ENCODE measurements at places on chromosomes 11 and 22.

DNA sequence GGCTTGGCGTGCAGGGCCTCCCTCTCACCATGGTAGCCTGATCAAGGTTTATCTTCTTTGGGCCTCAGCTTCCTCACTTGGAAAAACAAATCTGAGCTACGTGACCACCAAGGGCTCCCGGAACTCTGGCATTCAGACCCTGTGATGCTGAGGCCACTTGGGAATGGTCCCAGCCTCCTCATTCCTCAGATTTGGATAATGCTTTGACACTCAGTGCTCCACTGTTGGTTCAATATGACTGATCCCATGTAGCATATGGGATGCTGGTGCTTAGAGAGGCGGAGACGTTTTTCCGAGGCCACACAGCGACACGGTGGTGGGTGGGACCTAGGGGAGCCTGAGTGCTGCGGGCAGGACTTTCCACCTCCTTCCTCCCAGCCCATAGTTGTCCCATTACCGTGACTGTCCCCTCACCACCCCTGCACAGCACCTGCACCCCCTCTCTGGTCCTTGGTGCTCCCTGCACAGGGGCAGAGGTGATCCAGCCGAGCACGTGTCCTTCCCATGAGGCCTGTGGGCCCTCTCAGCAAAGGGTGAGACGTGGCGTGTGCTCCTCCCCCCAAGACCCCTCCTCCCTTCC is 23.1 kb downstream of the MB start:
- no peaks in the 10 kb centered on the region for H3K4me1 ChIP-seq
- H3K27ac ChIP-seq, result no peak overlapping the region
- no peak overlapping the region for H3K4me3 ChIP-seq
- H3K27me3 ChIP-seq, result no peaks in the 10 kb centered on the region
- no peaks in the 10 kb centered on the region for H3K36me3 ChIP-seq

GRCh38 chr11:34425360-34425759 is 13.4 kb upstream of the CAT start:
- H3K4me3 ChIP-seq, result no peak overlapping the region
- H3K27me3 ChIP-seq, result peaks cover 4% of the 10 kb centered on the region
- no peak for DNase-seq

GRCh38 chr11:125892071-125892470 is 4.6 kb downstream of the HYLS1 start:
- no peak overlapping the region for H3K27ac ChIP-seq
- no peak for DNase-seq
- H3K36me3 ChIP-seq, result peaks cover 7% of the 10 kb centered on the region
- H3K27me3 ChIP-seq, result no peaks in the 10 kb centered on the region

GRCh38 chr11:116194156-116194904 is 578.5 kb downstream of the BUD13 start:
- DNase-seq, result no peak
- no peak overlapping the region for H3K27ac ChIP-seq
- peaks cover 7% of the 10 kb centered on the region for H3K4me1 ChIP-seq
- H3K27me3 ChIP-seq, result no peaks in the 10 kb centered on the region
- H3K36me3 ChIP-seq, result no peaks in the 10 kb centered on the region
- no peak overlapping the region for H3K4me3 ChIP-seq

GRCh38 chr11:69109101-69109500 is 46.6 kb upstream of the SMIM38 start:
- no peak for DNase-seq
- peaks cover 6% of the 10 kb centered on the region for H3K36me3 ChIP-seq
- H3K4me3 ChIP-seq, result no peak overlapping the region
- H3K27me3 ChIP-seq, result no peaks in the 10 kb centered on the region
- H3K4me1 ChIP-seq, result no peaks in the 10 kb centered on the region
- H3K27ac ChIP-seq, result no peak overlapping the region

- no peak overlapping the region for H3K4me3 ChIP-seq
- no peak overlapping the region for H3K27ac ChIP-seq
- peaks cover 4% of the 10 kb centered on the region for H3K4me1 ChIP-seq
- H3K36me3 ChIP-seq, result peaks cover 35% of the 10 kb centered on the region
- H3K27me3 ChIP-seq, result no peaks in the 10 kb centered on the region
- peak; percentile 60 for DNase-seq
Observed at GRCh38 chr11:130146796-130147195, 12.8 kb upstream of the ST14 start.

GRCh38 chr22:36026741-36027140 is 1.9 kb downstream of the RBFOX2 start:
- peaks cover 8% of the 10 kb centered on the region for H3K4me1 ChIP-seq
- peak overlapping the region; percentile 80 for H3K4me3 ChIP-seq
- DNase-seq, result no peak
- peaks cover 3% of the 10 kb centered on the region for H3K36me3 ChIP-seq
- H3K27ac ChIP-seq, result peak overlapping the region; percentile 88

GRCh38 chr11:64474680-64475079 is 115.7 kb downstream of the RPS6KA4 start:
- H3K4me3 ChIP-seq, result no peak overlapping the region
- H3K36me3 ChIP-seq, result no peaks in the 10 kb centered on the region

- no peaks in the 10 kb centered on the region for H3K4me1 ChIP-seq
- no peak for DNase-seq
- no peaks in the 10 kb centered on the region for H3K27me3 ChIP-seq
- no peak overlapping the region for H3K27ac ChIP-seq
- no peak overlapping the region for H3K4me3 ChIP-seq
Observed at GRCh38 chr11:111168871-111169270, 76.7 kb upstream of the POU2AF2 start.

DNA sequence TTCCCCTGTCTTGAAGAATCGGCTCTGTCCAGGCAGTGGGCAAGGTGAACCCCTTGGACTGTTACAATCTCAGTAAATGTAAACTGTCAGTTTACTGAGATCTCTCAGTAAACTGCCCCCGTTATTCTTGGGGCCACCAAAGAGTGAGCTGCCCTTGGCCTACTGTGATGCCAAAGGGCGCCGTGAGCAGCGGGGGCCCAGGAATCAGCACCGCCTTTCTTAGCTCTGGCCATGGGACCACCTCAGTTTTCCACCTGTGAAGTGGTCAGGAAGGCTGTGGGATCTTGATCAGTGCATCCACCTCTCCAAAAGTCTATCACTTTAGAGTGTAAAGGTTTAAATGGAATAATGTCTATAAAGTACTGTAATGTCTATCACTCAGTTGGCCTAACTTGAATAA is 57.1 kb downstream of the THAP12 start:
- H3K36me3 ChIP-seq, result no peaks in the 10 kb centered on the region
- H3K27ac ChIP-seq, result no peak overlapping the region
- peak; percentile 21 for DNase-seq
- H3K4me3 ChIP-seq, result no peak overlapping the region
- no peaks in the 10 kb centered on the region for H3K4me1 ChIP-seq

- H3K27me3 ChIP-seq, result no peaks in the 10 kb centered on the region
- H3K36me3 ChIP-seq, result peaks cover 7% of the 10 kb centered on the region
- no peak for DNase-seq
- no peak overlapping the region for H3K27ac ChIP-seq
- H3K4me1 ChIP-seq, result no peaks in the 10 kb centered on the region
- H3K4me3 ChIP-seq, result no peak overlapping the region
Observed at GRCh38 chr11:66870616-66871520, 14.0 kb downstream of the LRFN4 start.

DNA sequence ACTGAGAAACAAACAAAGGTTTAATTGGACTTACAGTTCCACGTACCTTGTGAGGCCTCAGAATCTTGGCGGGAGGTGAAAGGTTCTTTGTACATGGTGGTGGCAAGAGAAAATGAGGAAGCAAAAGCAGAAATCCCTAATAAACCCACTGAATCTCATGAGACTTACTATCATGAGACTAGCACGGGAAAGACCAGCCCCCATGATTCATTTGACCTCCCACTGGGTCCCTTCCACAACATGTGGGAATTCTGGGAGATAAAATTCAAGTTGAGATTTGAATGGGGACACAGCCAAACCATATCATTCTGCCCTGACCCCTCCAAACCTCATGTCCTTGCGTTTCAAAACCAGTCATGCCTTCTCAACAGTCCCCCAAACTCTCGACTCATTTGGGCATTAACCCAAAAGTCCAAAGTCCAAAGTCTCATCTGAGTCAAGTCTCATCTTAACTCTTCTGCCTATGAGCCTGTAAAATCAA is 617.4 kb downstream of the CNTN5 start:
- no peak for DNase-seq
- no peaks in the 10 kb centered on the region for H3K27me3 ChIP-seq
- H3K4me3 ChIP-seq, result no peak overlapping the region
- H3K27ac ChIP-seq, result no peak overlapping the region

GRCh38 chr11:19552656-19553260 is 159.9 kb upstream of the NAV2 start:
- no peak for DNase-seq
- H3K27me3 ChIP-seq, result peaks cover 5% of the 10 kb centered on the region
- H3K4me1 ChIP-seq, result no peaks in the 10 kb centered on the region
- H3K4me3 ChIP-seq, result no peak overlapping the region
- H3K36me3 ChIP-seq, result no peaks in the 10 kb centered on the region

GRCh38 chr11:128814856-128815705 is 52.0 kb downstream of the KCNJ1 start:
- H3K27me3 ChIP-seq, result no peaks in the 10 kb centered on the region
- DNase-seq, result no peak
- no peak overlapping the region for H3K4me3 ChIP-seq
- no peaks in the 10 kb centered on the region for H3K4me1 ChIP-seq
- H3K27ac ChIP-seq, result no peak overlapping the region

DNA sequence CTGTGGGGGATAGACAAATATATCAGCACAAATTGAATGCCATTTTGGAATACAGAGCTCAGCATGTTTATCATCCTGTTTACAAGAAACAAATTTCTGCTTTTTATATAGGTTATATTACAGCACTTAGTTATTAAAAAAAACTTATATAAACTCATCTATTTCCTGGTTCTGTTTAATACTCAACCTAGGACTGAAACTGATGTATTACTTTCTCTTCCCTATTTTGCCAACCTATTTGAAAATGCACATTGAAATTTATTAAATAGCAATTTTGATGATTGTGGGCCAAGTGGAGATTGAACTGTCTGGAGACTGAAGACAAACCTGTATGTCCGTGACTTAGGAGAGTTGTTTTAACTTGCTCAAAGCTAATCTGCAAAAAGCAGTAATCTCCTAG is 288.3 kb upstream of the ANO3 start:
- DNase-seq, result no peak
- H3K4me3 ChIP-seq, result no peak overlapping the region
- peaks cover 3% of the 10 kb centered on the region for H3K4me1 ChIP-seq
- no peaks in the 10 kb centered on the region for H3K36me3 ChIP-seq
- no peaks in the 10 kb centered on the region for H3K27me3 ChIP-seq

- no peaks in the 10 kb centered on the region for H3K27me3 ChIP-seq
- H3K36me3 ChIP-seq, result no peaks in the 10 kb centered on the region
- DNase-seq, result no peak
- no peaks in the 10 kb centered on the region for H3K4me1 ChIP-seq
- no peak overlapping the region for H3K4me3 ChIP-seq
Observed at GRCh38 chr11:125429807-125430678, 66.0 kb downstream of the FEZ1 start.

DNA sequence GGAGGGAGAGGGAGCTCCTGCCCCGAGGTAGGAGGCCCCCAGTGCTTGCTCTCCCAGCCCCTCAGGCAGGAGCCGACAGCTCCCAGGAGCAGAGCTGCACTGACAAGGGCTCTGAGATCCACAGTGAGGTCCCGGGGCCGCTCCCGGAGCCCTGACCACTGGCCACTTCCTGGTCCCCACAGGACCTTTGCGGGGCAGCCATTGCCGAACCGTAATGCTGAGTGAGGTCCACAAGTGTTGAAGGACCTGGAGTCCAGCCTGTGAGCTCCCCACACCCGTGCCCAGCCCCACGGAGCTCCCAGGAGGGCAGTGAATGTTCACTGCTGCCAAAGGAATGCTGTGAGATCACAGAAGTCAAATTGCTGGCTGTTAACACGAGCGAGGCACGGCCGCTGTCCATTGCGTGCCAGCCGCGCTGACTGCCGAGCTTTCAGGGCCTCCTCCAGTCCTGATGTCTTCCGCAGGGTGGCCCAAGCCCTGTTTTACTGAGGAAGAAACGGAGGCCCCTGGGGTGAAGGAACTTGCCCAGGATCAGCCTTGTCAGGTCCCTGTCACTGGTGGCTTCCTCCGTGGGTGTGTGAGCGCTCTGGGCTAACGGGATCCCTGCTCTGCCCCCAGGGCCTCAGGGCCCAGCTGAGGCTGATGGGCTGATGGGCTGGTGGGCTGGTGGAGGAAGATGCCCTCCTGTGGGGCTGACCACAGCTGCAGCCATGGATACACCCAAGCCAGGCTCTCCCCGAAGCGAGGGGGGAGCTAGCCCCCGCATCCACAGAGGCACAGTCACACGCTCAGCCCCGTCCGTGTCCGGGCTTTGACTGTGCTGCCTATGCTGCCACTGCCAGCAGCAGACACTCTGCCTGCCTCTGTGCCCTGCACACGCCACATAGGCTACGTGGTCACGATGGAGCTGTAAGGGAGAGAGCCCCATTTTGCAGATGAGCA is 70.8 kb downstream of the WNT7B start:
- no peak overlapping the region for H3K27ac ChIP-seq
- H3K36me3 ChIP-seq, result no peaks in the 10 kb centered on the region
- no peak for DNase-seq
- no peaks in the 10 kb centered on the region for H3K27me3 ChIP-seq
- H3K4me3 ChIP-seq, result no peak overlapping the region
- H3K4me1 ChIP-seq, result peaks cover 29% of the 10 kb centered on the region

DNA sequence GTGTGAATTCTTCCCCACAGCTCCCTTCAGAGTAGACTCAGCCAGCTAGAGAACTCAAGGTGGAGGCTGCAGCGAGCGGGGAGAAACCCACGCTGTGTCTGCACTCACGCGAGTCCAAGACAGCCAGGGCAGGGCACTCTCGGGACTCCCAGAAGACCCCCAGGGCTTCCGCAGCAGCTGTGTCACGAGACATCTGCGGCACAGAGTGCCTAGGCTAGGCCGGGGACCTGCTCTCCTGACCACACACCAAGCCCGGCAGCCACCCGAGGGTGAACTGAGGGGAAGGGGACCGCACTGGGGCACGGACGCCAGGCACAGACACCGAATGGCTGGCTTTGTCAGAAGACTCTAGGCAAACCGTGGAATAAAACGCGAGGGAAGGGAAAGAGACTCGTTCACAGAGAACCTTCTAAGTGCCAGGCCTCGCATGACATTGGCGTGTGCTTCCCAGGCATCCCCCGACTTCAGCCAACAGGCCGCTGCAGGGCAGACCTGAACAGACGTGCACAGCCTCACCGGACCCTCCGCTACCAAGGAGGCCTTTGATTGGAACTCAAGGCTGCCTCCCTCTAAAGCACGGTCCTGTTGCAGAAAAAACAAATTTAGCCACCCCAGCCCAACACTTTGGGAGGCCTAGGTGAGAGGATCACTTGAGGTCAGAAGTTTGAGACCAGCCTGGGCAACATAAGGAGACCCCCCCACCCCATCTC is 18.2 kb upstream of the MOB2 start:
- H3K4me3 ChIP-seq, result no peak overlapping the region
- no peak for DNase-seq
- H3K27ac ChIP-seq, result peak overlapping the region; percentile 82
- H3K27me3 ChIP-seq, result no peaks in the 10 kb centered on the region

GRCh38 chr11:13857828-13858227 is 104.7 kb upstream of the SPON1 start:
- H3K27me3 ChIP-seq, result no peaks in the 10 kb centered on the region
- no peak for DNase-seq
- H3K4me1 ChIP-seq, result no peaks in the 10 kb centered on the region
- no peak overlapping the region for H3K4me3 ChIP-seq

Data from tibial artery (tissue), 4 donors.